ENCODE measurements at places on chromosomes 13 and 19.

GRCh38 chr19:9309974-9310446 is 372 bp upstream of the ZNF699 start:
- DNase-seq: peak; percentile 64

- no peak for DNase-seq
Observed at GRCh38 chr19:46791944-46792343, 3.5 kb upstream of the SLC1A5 start.

DNA sequence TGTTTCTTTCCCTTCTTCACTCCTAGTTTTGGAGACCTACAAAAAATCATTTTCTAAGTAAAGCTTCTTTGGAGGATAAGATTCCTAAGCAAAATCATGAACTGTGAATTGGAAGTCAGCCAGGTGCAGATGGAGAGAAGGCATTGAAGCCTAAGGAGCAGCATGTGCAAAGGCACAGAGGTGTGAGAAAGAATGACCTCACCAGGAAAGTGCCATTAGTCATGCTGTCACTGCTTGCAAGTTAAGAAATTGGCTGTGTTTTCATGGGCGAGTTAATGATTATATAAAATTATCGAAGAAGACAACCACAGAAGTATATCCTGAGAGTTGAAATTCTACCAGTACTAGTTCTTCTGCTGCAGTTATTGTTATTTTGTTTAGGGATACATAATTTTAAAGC is 80.3 kb upstream of the KLHL1 start:
- no peak for DNase-seq

DNA sequence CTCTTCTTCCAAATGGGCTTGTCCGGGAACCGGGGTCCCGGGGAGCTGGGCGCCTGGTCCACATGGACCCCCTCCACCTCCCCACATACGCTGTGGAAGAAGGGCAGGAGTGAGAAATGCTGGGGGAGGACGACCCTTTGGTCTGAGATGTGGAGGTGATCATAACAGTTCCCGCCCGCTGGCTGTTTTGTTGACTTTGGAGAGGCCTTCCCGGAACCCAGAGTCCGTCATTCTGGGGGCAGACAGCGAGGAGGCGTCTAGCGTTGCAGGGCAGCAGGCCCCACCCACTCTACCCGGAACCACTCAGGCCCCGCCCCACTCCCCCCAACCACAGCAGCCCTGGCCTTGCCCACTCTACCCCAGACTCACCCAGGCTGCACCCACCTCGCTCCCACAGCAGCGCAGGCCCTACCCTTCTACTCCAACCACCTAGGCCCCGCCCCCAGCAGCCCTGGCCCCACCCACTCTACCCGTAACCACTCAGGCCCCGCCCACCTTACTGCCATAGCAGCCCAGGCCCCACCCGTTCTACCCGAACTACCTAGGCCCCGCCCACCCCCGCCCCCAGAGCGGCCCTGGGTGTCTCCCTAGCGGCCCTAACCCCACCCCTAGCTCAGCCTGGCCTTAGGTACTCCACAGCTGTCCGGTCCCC is 7.1 kb downstream of the GPR108 start:
- no peak for DNase-seq

- peak; percentile 72 for DNase-seq
Observed at GRCh38 chr19:34171877-34172660, at the start of gene LSM14A. Gene LSM14A, plus strand, starts transcription at chr19:34172504. Its CDS starts 139 bp downstream, at chr19:34172643.

- DNase-seq: no peak
Observed at GRCh38 chr19:38213911-38214625, 10.0 kb downstream of the DPF1 start.

DNA sequence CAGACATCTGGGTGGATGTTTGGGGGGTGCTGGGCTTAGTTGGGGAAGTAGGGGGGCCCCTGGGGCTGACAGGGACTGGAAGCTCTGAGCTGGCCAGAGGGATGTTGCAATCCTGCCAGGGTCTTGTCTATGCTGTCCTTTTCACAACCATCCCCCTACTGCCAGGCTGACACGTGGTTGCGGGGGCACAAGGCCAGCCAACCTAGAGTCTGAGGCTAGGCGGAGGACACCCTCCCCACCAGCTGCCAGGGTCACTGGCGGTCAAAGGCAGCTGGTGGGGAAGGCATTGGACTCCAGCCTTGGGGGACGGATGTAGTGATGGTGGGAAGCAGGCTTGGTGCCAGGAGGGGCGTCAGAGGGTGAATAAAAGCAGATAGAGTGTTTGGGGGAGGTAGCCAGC is 1.6 kb upstream of the APOC1 start:
- DNase-seq: no peak

- DNase-seq: no peak
Observed at GRCh38 chr13:110114316-110114715, 192.6 kb downstream of the COL4A1 start.

- DNase-seq: no peak
Observed at GRCh38 chr13:25111585-25111956, 15.6 kb downstream of the PABPC3 start.

- no peak for DNase-seq
Observed at GRCh38 chr19:53865918-53866864, 1.5 kb upstream of the MYADM start.

- DNase-seq: no peak
Observed at GRCh38 chr13:85564598-85564997, 234.6 kb downstream of the SLITRK6 start.

GRCh38 chr13:95123726-95124125 is 177.5 kb downstream of the ABCC4 start:
- DNase-seq: no peak

- no peak for DNase-seq
Observed at GRCh38 chr13:96821381-96821780, 172.9 kb downstream of the OXGR1 start.

- DNase-seq: no peak
Observed at GRCh38 chr13:46834657-46835056, 37.7 kb upstream of the ESD start.

DNA sequence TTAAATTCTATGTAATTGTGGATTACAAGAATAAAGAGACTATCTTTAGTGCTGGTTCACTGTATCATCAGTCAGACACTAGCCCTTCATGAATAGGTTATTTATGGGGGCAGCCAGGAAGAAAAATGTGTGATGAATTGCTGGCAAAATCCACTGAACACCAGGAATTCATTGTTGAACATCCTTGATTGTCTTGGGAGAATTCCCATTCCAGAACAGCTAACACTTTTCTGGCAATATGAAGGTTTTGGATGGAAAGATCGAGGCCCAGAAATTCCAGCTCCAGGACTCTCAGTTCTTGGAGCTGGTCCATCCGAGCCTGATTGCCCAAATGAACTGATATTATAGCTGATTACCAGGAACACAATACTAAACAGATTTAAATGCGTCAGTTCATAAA is 11.5 kb upstream of the SPART start:
- no peak for DNase-seq

- DNase-seq: no peak
Observed at GRCh38 chr13:35917942-35918645, 213.1 kb downstream of the DCLK1 start.

DNA sequence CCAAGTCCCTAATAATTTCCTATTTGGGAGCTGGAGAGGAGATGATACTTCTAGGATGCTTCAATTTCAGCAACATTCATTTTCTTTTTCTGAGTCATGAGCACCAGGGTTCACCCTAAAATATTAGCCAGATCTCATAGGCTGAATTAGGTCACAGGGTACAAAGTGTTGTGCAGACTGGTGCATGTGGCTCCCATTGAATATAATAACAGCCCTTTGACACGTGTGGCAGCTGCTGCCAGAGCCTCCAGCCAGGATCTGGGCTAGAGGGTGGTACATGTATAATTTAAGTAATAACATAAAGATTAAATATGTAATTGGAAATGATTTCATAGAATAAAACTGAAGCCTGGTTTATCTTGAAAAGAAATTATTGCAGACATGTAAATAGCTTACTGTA is 244.9 kb downstream of the ATP8A2 start:
- DNase-seq: no peak

GRCh38 chr13:41407380-41407779 is 50.0 kb upstream of the RGCC start:
- DNase-seq: no peak

GRCh38 chr13:81395368-81395767 is 1054.4 kb upstream of the SPRY2 start:
- no peak for DNase-seq

GRCh38 chr13:60282186-60282585 is 114.8 kb upstream of the TDRD3 start:
- no peak for DNase-seq

DNA sequence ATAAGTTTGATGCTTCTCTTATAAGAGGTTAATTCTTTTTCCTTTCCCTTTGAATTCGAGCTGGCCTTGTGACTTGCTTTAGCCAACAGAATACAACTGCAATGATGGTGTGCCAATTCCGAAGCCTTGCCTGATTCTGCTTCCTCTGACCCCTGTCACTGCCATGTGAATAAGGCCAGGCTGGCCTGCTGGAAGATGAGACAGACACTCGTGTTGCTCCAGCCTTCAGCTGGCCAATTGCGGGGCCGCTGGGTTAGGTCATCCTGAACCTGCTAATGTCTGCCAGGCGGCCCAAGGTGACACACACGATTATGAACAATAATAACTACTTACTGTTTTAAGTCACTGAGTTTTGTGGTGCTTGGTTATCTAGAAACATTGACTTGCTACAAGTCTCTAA is 352.0 kb downstream of the MYO16 start:
- DNase-seq: no peak

DNA sequence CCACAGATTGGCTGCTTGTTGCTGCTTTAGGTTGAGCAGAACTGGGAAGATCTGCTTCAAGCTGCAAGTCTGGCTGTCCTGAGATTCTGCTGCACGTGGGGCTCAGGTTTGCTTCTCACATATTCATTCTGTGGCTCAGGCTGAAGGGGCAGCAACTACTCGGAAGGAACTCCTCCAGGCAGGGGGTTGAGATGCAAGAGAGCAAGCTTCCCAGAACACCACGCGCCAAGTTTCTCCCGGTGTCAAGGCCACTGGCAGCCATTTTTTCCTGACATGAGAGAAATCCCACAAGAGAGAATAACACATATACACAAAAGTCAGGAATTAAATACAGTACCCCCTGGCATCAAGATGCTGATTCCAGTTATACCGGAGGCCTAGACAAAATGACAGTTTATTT is 887.6 kb upstream of the SLC10A2 start:
- DNase-seq: no peak

DNA sequence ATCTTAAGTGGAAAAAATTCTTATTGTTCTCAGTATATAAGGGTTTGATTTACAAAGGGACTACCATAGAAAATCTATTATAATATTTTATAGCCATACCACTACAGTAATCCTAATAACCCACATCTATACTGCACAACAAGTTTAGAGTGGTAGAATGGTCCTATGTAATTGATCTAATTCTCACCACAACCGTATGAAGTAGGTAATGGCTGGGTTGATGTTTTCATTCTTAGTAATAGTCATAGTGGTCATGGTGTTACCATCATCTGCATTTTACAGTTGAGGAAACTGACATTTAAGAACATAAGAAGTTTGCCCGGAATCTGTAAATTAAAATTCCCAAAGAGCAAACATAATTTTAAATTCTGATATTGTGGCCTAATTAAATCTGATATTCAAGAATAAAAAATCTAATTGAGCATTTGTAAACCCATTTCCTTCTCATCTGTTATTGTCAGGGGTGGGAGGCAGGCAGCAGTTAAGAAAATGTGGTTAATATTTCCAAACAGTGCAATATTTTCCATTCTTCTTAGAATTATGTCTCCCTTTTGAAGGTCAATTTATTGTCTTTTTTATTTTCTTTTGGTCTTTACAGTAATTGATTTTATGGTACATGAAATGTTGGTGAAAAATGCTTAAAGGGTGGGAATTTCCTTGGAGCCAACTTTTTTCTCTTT is 65.6 kb downstream of the DHRS12 start:
- no peak for DNase-seq

GRCh38 chr19:41883463-41883820 is 458 bp downstream of the ARHGEF1 start:
- no peak for DNase-seq

DNA sequence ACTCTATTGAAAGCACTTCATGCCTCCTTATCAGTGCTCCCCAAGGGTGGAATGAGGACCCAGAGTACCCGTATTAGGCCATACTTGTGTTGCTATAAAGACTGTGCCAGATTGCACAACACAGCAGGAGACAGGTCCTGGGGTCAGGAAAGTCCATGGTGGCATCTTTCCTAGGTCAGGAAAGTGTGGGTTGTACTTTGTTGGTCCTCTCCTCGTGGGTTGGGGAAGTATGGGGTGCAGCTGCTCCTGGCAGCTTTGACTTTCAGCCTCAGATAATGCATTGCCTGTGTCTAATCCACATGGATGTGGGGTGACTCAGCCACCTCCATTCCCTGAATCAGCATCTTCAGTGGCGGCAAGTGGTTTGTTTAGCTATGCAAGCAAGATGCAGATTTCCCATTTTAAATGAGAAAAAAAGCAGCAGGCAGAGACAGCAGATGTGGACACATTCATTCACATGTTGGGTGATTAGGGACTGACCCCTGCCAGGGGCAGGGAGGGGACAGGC is 8.4 kb upstream of the CYP2B6 start:
- DNase-seq: no peak

- DNase-seq: no peak
Observed at GRCh38 chr13:60590800-60591747, 194.1 kb downstream of the TDRD3 start.

DNA sequence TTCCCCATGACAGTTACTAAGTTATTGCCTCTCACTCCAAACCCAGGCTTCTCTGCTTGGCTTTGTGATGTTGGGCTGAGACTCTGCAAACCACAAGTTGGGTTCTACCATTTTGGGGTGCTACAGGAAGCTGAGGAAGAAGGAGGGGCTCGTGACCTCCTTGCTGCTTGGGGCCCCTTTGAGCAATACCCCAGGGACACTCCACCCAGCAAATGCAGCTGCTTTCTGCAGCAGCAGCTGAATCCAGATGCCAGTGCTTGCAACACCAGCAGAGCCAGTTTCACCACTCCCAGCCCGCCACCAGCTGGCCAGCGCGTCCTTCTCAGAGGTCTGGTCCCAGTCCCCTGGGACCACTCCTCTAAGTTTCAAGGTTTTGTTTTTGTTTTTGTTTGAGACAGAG is 22.0 kb upstream of the UBAC2 start:
- no peak for DNase-seq

- DNase-seq: peak; percentile 60
Observed at GRCh38 chr19:51016798-51017683, 2.5 kb downstream of the KLK10 start.

DNA sequence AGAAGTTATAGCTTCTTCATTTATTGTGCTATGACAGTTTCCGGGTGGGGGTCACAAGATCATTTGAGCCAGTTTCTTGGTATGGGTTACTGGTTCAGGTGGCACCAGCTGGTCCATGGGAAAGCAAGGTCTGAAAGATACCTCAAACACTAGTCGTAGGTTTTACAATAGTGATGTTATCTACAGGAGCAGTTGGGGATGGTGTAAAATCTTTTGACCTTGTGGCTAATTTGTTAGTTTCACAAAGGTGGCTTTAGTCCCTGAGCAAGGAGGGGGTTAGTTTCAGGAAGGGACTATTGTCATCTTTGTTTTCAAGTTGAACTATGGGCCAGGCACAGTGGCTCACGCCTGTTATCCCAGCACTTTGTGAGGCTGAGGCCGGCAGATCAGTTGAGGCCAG is 24.6 kb downstream of the CHST8 start:
- DNase-seq: no peak

- no peak for DNase-seq
Observed at GRCh38 chr19:4234142-4234861, 5.0 kb downstream of the EBI3 start.
